Stimulated activated CD8-positive, alpha-beta memory T cell treated with anti-CD3 and anti-CD28 coated beads, Interleukin-4, amount 100 ng/mL, for 4 hours (primary cell): ENCODE measurements at places on chromosomes 5 and 9.
A peak's percentile ranks its signal among the peaks of the same experiment; 100 is the strongest.

GRCh38 chr5:52758014-52758413 lies 29.7 kb upstream of the ITGA1 start:
- no peak for DNase-seq

- no peak for DNase-seq
These were observed 426.1 kb downstream of the RAB3C start for GRCh38 chr5:59008816-59009473.

- DNase-seq, result no peak
These were observed 21.3 kb upstream of the ANKRD34B start for GRCh38 chr5:80591352-80591751.

GRCh38 chr5:61055434-61056006 lies 106.7 kb downstream of the SMIM15 start:
- no peak for DNase-seq

GRCh38 chr9:88991066-88992034 lies at the start of gene S1PR3:
Gene S1PR3, plus strand, starts transcription at chr9:88991468. Its CDS starts 9,733 bp downstream, at chr9:89001201.
- peak; percentile 7 for DNase-seq

DNA sequence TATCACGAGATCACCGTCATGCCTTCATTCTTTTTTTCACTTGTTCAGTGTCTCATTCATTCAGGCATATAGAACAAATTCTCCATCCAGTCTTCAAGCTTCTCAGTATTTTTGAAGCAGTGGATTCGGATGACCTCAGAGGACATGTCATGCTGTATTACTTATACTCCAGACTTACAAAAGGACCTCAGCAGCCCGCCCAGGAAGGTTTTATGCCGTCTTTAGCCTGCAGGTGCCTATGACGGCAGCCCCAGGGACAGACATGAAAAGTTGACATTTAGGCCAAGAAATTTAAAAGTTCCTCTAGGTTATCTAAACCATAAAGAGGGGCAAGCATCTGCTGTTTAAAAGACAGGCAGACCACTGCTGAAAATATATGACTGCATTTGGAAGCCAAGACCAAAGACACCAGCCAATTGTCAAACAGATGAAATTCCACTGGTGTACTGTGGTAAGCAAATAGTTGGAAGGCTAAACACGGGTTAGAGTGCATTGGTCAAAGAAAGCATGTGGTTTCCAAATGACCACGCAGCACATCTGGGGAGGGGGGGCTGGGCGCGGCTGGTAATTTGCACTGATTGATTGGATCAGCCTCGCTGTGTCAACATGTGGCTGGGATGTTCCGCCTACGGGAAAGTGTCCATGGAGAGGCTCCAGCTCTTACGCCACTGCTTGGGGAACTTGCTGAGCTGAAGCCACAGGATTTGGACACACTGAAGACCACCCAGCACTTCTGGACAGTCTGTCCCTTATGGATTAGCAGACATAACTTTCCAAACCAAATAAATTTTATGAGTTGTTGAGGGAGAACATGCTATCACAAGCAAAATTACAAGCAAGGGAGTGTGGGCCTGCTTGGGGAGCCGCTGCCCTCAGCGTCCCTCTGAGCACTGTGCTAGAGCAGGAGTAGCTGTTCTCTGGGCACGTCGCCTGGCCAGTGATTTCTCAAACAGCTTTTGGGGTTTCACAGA lies 173.6 kb downstream of the FANCC start:
- DNase-seq, result no peak

- DNase-seq, result no peak
These were observed 117.9 kb downstream of the CDC42SE2 start for GRCh38 chr5:131381777-131382176.

DNA sequence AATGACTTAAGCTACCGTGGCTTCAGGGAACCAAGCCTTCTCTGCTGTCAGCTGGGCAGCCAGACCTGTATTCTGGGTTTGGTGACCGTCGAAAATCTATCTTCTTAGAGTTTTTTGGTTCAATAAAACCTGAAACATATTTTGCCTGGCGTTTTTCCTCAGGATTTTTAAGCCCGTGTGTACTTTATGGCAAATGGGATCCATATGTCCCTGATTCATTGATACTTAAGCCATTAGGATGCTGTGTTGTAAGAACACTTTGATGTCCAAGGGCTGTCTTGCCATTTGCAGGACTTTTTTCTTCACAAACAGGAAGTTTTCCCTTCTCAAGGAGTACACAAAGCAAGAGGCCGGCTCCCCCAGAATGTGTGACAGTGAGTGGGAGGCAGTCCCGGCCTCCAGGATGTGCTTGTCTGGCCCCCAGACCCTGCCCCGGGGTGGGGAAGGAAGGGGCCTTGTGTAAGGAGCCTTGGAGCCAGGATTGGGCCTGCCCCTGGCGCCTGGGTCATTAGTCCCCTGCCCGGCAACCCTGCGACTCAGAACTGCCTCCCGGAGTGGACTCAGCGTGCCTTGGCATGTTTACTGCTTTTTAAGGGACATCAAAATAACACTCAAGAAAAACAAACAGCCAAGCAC lies 83.4 kb upstream of the SMIM23 start:
- no peak for DNase-seq

- no peak for DNase-seq
These were observed 9.3 kb upstream of the COL5A1 start for GRCh38 chr9:134632329-134632728.

- DNase-seq, result no peak
These were observed 87.4 kb downstream of the LMX1B start for GRCh38 chr9:126700903-126701812.

DNA sequence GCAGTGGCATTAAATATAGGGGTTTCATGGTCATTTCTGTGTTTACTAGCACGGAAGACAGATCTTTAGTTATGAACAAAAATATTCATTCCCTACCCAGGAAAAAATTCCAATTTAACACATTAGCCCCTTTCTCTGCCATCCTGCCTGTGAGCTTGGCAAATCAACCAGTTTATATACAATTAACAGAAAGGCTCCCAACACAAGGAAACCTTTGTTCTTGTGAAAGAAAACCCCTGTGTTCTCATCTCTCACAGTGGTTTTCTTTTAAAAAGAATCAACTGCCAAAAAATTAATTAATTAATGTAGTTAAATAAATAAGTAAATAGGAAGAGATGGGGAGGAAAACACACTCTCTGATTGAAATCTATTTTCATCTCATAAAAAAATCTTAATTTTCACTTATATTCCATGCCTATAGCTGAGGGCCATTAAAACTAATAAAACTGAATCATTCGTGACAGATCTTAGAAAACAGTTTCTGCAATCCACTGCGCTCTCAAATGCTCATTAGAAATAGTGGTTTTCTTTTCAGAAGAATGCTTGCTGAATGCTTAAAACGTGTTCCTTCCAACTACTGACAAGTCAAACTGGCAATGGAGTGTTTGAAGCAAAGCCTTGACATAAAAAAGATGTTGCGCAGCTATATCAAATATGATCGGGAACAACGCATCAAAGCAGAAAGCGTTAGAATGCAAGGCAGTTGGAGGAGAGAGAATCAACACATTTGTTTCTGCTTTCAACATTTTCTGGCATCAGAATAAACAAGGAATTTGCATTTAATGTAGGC lies 387.7 kb downstream of the TLR4 start:
- no peak for DNase-seq

GRCh38 chr5:2897276-2897961 lies 145.9 kb upstream of the IRX2 start:
- DNase-seq, result no peak

DNA sequence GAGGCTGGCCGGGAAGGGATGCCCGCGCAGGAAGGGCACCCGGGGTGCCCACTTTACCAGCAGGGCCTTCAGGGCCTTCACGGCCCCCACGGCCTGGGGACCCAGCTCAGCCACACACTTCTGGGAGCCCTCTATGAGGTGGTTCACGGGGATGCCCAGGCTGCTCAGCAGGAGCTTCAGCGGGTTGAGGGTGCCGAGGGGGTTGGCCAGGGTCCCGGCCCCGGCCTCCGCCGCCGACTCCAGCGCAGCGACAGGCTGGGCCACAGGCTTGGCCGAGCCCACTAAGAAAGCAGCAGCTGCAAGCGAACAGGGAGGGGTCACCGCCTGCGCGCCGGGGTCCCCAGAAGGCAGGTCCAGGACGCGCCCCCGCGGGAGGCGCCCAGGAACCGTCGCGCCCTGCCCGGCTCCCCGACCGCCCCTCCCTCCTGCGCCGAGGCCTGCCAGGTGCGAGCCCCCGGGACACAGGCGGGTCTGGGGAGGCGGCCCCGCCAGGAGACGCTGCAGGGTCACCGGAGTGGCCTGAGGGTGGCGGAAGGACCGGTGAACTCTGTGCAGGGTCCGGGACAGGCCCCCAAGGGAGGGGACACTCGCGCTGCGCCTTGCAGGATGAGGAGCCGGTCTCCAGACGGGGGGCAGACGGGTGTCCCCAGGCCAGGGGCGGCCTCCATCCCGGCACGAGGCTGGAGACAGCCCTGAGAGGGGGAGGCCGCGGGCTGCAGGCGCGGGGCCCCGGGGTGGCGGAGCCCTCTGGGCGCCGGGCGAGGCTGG lies 572 bp downstream of the SCGB3A1 start:
- DNase-seq, result no peak

DNA sequence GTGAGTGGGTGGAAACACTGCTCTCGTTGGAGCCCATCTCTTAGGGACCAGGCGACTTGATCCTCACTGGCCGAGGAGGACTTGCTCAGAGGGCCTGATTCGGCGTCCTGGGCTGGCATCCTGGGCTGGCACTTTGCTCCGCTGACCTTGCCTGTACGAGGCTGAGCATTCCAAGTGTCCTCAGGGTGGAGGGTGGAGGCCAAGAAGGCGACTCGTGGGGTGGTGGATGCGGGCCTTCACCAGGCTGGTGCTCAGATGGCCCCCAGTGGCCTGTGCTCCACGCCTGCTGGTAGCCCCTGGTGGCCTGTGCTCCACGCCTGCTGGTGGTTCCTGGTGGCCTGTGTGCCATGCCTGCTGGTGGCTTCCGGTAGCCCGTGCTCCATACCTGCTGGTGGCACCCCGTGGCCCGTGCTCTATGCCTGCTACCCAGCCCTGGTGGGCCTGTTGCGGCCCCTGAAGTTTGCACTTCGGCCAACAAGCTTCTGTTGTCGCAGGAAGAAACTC lies 42.9 kb downstream of the PHF2 start:
- DNase-seq, result no peak

DNA sequence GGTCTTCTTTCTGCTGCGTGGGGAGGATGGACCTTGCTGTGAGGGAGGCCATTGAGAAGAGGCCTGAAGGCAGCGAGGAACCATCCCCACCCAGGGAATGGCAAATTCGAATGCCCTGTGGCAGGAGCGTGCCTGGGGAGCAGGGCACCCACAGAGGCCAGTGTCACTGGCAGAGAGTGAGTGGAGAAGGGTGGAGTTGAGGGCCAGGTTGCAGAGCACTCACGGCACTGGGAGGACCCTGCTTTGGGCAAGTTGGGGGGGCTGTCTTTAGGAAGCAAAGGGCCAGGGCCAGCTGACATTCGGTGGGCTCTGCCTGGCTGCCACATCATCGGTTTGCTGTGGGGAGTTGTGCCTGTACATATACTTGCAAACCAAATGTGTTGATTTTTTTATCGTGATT lies 47.2 kb downstream of the SYK start:
- DNase-seq, result no peak

GRCh38 chr5:175520873-175521272 lies 42.5 kb downstream of the SFXN1 start:
- no peak for DNase-seq

DNA sequence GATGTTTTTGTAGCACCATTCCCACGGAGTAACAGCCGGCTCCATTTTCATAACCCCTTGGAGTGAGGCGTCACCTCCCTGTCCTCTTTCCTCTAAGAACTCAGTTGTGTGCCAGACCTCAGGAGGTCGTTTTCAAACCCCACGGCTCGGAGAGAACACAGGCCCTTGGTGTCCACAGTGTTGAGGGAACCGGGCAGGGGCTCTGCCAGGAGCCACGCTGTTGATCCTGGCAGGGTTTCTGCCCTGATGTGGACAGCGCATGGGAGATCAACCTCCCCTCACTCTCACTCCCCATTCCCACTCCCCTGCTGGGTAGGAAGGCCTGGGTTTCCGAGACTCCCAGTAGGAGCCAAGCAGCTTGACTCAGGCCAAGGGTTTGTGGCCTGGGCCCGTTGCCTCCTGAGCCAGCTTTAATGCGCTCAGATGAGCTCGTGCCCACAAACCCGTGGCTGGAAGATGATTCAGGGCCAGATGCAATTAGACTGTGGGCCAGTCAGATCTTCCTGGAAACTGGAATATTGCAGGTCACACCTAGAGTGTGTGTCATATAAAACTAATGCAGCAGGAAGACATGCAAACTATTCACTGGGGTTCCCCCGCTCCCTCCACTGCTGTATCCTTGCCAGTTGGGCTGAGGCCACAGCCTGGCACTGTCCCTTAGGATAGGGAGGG lies 133.4 kb downstream of the SLC12A2 start:
- no peak for DNase-seq

DNA sequence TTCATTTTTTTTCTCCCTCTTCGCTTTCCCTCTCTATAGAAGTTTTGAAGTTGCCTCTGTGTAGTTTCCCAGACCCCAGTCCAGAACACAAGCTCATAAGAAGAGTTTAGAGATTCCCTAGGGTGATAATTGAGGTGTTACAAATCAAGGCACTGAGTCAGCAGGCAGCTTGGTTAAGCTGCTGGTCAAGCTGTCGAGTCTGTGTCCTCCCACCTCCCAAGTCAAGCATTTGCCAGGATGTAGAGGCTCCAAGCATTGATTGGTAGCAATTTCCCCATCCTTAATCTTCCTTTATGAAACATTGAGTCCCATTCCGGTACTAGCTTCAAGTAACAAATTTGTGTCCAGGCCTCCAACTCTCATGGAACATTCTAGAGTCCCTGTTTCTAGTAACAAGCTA lies 47.5 kb upstream of the SLC1A1 start:
- DNase-seq, result no peak

GRCh38 chr5:18544421-18544820 lies 910.2 kb downstream of the TAF11L14 start:
- DNase-seq, result no peak

DNA sequence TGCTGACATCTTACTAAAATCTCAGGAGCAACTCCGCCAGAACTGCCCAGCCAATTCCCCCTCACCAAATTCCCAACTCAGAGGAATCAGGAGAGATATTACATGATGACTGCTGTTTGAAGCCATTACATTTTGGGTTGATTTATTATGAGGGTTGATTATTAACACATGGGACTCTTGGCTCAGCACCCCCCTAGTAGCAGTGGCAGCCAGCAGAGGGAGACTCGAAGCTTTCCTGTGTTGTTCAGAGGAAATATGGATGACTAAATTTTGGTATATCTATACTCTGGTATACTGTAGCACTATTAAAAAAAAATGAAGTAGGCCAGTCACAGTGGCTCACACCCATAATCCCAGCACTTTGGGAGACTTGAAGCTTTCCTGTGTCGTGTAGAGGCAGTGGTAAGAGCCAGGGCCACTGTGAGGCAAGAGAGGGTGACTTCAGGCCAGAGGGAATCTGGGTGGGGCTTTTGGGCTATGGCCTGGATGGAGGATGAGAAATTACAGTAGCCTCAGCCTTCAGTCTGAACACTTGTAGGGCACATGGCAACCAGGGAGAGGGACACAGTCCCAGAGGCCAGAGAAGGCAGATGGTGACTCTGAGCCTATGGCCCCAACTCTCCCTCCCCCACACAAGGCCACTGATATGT lies 111.4 kb downstream of the LHX2 start:
- no peak for DNase-seq

GRCh38 chr5:80140496-80140895 lies 105.3 kb downstream of the THBS4 start:
- DNase-seq, result peak; percentile 39
